ENCODE measurements at places on chromosomes 16 and 17.

DNA sequence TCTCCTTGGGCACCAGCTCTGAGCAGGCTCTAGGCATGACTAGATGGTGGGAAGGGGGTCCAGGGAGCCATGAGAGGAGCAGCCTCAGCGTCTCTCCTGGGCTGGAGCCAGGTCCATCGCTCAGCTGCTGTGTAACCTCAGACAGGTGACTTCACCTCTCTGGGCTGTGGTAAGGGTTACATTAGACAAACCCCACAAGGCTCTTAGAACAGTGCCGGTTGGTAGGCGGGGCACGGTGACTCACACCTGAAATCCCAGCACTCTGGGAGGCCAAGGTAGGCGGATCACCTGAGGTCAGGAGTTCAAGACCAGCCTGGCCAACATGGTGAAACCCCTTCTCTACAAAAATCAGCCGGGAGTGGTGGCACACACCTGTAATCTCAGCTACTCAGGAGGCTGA is 18.1 kb upstream of the NPTX1 start:
- H3K36me3 ChIP-seq, result no peaks in the 10 kb centered on the region
- DNase-seq, result no peak
- H3K4me1 ChIP-seq, result peaks cover 29% of the 10 kb centered on the region
- H3K27me3 ChIP-seq, result no peaks in the 10 kb centered on the region
- no peak overlapping the region for H3K27ac ChIP-seq

DNA sequence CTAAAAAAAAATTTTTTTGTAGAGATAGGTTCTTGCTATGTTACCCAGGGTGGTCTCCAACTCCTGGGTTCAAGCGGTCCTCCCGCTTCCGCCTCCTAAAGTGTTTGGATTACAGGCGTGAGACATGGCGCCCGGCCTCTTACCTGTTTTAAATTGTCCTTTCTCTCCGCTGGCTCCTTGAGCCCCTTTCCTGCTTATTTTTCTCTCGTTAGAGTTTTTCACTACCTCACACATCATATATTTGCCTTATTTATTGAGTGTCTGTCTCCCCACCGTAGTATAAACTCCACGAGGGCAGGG is 760 bp upstream of the SEC14L5 start:
- peak overlapping the region; percentile 46 for H3K4me3 ChIP-seq
- H3K4me1 ChIP-seq, result peaks cover 9% of the 10 kb centered on the region
- no peak overlapping the region for H3K27ac ChIP-seq
- no peaks in the 10 kb centered on the region for H3K36me3 ChIP-seq
- peaks cover 17% of the 10 kb centered on the region for H3K27me3 ChIP-seq
- DNase-seq, result no peak

DNA sequence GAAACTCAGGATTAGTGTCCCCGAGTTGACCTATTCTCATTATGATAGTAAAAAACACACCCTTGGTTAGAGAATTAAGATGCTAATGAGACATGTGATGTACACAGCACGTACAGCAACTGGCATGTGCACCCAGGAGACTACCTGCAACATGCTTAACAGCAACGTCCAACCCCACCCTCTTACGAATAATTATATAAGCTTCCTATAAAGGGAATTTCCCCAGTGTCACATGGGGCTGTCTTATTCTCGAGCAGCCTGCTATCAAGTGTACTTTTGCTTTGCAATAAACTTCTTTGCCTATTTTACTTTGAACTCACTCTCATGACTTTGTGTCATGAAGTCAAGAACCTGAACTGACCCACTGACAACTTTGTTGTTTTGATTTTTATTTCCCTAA is 62.4 kb upstream of the PMFBP1 start:
- H3K27me3 ChIP-seq, result no peaks in the 10 kb centered on the region
- H3K27ac ChIP-seq, result no peak overlapping the region
- no peak overlapping the region for H3K4me3 ChIP-seq
- DNase-seq, result no peak
- no peaks in the 10 kb centered on the region for H3K36me3 ChIP-seq

DNA sequence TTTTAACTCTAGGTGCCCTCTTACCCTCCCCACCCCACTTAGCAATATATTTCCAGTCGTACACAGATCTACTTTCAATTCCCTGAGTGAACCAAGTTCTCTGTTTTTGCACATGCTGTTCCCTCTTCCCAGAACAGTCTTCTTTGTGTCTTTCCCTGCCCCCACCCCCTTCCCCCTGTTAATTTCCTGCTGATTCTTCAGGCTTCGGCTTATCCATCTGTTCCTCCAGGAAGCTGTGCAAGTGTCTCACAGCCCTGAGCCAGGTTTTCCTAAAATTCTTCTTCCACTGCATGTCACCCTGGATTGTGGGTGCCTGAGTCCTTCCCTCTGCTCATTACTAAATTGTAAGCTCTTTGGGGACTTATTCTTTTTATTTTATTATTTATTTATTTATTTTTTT is 12.4 kb upstream of the SPOP start:
- H3K36me3 ChIP-seq, result no peaks in the 10 kb centered on the region
- no peaks in the 10 kb centered on the region for H3K27me3 ChIP-seq
- no peak overlapping the region for H3K27ac ChIP-seq
- no peak for DNase-seq

GRCh38 chr17:64051153-64051552 is 30.7 kb upstream of the ICAM2 start:
- H3K27ac ChIP-seq, result no peak overlapping the region
- H3K27me3 ChIP-seq, result no peaks in the 10 kb centered on the region
- DNase-seq, result no peak
- no peaks in the 10 kb centered on the region for H3K4me1 ChIP-seq
- H3K4me3 ChIP-seq, result no peak overlapping the region

DNA sequence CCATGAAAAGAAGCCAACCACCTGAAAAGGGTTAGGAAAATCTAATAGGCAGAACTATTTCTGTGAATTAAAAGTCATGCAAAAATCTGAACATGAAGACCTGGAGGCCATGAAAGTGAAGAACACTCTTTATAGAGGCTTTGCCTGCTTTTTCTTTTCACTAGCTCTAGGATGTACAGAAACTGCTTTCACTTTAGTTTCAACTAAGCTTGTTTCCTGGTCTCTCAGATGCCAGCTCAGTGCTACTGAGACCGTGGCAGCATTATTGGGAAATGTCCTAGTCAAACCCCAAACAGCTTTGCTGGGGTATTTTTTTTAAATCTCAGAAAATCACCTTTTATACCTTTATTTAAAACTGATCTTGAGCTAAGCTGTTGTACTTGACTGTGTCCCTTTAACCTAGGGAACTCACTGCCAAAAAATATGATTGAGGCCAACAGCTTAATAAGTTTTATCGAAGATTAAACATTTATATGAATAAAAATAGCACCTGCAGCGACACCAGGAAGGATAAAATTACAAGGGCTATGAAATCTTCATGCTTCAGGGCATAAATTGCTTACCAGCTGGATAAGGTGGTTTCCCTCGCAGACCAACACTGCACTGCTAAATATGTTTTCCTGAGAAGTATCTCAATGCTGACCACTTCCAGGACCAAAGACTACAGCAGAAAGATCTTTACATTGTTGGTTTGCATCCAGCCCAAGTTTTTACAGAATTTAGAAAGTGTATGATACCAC is 621.8 kb upstream of the ZFHX3 start:
- no peak for DNase-seq
- no peak overlapping the region for H3K4me3 ChIP-seq
- H3K27me3 ChIP-seq, result no peaks in the 10 kb centered on the region
- H3K36me3 ChIP-seq, result no peaks in the 10 kb centered on the region

DNA sequence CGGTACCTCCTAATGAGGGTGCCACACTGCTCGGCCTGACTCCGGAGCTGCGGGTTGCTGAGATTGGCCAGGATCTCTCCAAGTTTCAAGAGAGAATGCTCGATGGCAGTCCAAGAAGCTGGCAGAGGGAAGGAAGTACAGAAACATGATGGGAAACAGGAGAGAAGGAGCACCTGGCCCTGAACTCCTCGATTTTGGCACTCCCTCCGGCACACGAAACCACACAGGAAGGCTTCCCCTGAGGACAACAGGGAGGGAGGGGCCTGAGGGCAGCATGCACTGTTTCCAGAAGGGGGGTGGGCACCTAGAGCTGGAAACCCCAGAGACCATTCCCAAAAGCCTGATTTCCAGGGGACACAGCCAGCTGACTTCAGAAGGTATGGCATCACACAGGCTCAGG is 18.1 kb downstream of the CSF3 start:
- H3K27ac ChIP-seq, result no peak overlapping the region
- no peak for DNase-seq
- peaks cover 4% of the 10 kb centered on the region for H3K4me1 ChIP-seq
- no peak overlapping the region for H3K4me3 ChIP-seq

GRCh38 chr17:37191219-37191618 is 184.6 kb upstream of the C17orf78 start:
- H3K27me3 ChIP-seq, result no peaks in the 10 kb centered on the region

DNA sequence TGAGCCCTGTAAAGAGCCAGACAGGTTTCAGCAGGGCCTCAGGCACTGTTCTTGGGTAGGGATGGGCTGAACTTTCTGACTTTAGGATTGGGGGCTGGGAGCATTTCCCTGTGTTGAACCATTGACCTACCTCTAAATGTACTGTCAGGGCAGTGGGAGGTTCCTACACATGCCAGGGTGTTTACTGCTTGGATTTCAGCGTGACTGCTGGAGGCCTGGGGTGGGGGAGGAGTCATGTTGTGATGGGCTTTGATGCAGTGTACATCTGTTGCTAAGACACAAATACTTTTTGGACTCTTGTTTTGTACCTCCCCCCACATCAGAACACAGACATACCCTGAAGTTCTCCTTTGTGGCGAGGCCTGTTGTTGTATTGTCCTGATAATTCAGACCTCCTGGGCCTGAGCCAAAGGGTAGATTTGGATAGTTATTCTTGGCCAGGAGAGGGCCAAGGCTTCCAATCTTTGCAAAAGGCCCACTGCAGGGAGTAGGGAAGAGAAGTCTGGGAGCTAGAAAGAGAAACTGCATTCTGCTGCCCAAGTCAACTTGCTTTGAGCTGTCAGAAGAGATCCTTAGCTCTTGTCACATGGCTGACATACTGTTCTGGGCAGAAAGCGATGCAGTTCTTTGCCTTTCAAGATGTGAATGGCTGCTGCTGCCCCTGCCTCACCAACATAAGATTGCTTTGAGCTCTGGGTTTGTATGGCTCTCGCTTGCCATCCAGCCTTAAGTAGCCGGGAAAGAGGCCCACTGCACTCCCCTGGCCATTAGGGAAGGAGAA is 3.7 kb downstream of the NFE2L1 start:
- peaks cover 65% of the 10 kb centered on the region for H3K36me3 ChIP-seq
- no peaks in the 10 kb centered on the region for H3K27me3 ChIP-seq
- peaks cover 26% of the 10 kb centered on the region for H3K4me1 ChIP-seq
- H3K4me3 ChIP-seq, result no peak overlapping the region
- no peak overlapping the region for H3K27ac ChIP-seq
- DNase-seq, result no peak

- H3K4me3 ChIP-seq, result no peak overlapping the region
- H3K36me3 ChIP-seq, result no peaks in the 10 kb centered on the region
- H3K27me3 ChIP-seq, result no peaks in the 10 kb centered on the region
These were observed 265.5 kb downstream of the KCNJ2 start for GRCh38 chr17:70434536-70435490.

GRCh38 chr16:72902206-72902605 is 145.7 kb downstream of the ZFHX3 start:
- H3K27ac ChIP-seq, result no peak overlapping the region
- H3K4me3 ChIP-seq, result no peak overlapping the region
- no peak for DNase-seq
- H3K27me3 ChIP-seq, result no peaks in the 10 kb centered on the region
- H3K4me1 ChIP-seq, result peaks cover 3% of the 10 kb centered on the region

DNA sequence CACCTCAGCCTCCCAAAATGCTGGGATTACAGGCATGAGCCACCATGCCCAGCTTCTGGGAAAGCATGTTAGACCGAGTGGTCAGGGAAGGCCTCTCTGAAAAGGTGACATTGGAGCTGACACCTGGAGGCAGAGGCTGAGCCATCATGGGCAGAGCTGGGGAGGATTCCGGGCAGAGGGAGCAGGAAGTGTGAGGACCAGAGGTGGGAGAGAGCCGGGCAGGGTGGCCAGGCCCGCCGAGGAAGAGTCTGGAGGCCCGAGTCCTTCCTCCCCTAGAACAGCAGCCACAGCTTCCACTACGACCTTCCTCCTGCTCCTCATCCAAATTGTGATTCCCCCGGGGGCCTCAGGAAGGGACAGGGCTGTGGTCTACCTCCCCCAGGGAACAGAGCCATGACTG is 74.7 kb downstream of the COG7 start:
- H3K27ac ChIP-seq, result no peak overlapping the region
- H3K4me1 ChIP-seq, result peaks cover 6% of the 10 kb centered on the region
- DNase-seq, result no peak
- no peaks in the 10 kb centered on the region for H3K36me3 ChIP-seq

GRCh38 chr16:54447576-54448440 is 161.2 kb upstream of the IRX3 start:
- H3K36me3 ChIP-seq, result no peaks in the 10 kb centered on the region
- no peak overlapping the region for H3K4me3 ChIP-seq

DNA sequence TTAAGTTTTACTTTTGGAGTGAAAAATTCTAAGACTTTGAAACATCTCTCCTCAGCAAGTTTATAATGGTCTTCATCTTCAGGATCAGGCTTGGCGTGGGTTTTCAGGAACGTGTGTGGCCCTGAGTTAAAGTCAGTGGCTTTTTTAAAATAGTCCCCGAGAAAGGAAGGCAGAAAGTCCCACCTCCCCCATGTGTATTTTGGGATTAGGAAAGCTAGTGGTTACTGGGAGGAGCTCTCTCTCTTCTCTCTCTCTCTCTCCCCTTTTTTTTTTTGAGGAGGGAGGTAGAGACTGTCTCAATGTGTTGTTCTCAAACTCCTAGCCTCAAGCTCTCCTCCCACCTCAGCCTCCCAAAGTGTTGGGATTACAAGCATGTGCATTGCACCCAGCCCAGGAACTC is 213.2 kb downstream of the IRX3 start:
- H3K27ac ChIP-seq, result no peak overlapping the region
- no peaks in the 10 kb centered on the region for H3K27me3 ChIP-seq
- H3K4me3 ChIP-seq, result no peak overlapping the region
- H3K36me3 ChIP-seq, result no peaks in the 10 kb centered on the region
- DNase-seq, result no peak

GRCh38 chr17:74012465-74012864 is 191.0 kb upstream of the RPL38 start:
- peaks cover 16% of the 10 kb centered on the region for H3K27me3 ChIP-seq
- no peaks in the 10 kb centered on the region for H3K4me1 ChIP-seq
- no peak overlapping the region for H3K27ac ChIP-seq

GRCh38 chr16:1740781-1741490 is 30.4 kb downstream of the NME3 start:
- no peaks in the 10 kb centered on the region for H3K4me1 ChIP-seq
- H3K4me3 ChIP-seq, result no peak overlapping the region
- H3K27me3 ChIP-seq, result no peaks in the 10 kb centered on the region

DNA sequence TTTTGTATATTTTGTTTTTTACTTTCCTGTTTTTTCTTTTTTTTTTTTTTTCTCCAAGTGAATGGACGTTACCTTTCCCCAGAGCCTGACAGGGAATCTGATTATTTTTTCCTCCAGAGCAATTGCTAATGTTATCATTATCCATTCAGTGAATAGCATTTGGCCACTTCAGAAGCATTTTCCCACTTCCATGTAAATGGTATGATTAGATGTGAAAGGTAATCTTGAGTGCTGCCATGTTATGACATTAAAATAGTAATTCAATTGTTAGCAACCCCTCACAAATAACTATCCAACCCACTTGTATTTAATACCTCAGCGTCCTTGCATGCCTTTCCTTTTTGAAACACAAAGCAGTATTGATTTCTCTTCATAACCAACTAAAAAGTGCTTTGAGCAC is 1243.8 kb downstream of the CDH8 start:
- H3K4me3 ChIP-seq, result no peak overlapping the region
- no peak overlapping the region for H3K27ac ChIP-seq
- no peaks in the 10 kb centered on the region for H3K4me1 ChIP-seq
- H3K27me3 ChIP-seq, result no peaks in the 10 kb centered on the region
- H3K36me3 ChIP-seq, result no peaks in the 10 kb centered on the region
- no peak for DNase-seq

- no peak overlapping the region for H3K27ac ChIP-seq
- no peaks in the 10 kb centered on the region for H3K36me3 ChIP-seq
- peaks cover 24% of the 10 kb centered on the region for H3K4me1 ChIP-seq
- H3K27me3 ChIP-seq, result no peaks in the 10 kb centered on the region
- no peak overlapping the region for H3K4me3 ChIP-seq
- DNase-seq, result no peak
These were observed 75.8 kb upstream of the METTL9 start for GRCh38 chr16:21523411-21524067.

Data from neuronal stem cell (in vitro differentiated cells).